ENCODE measurements at places on chromosomes 2 and 18. TPM values are rescaled to one million over a fixed set of nuclear protein-coding genes. Genes with fewer than 3 reads are reported as not detected.

DNA sequence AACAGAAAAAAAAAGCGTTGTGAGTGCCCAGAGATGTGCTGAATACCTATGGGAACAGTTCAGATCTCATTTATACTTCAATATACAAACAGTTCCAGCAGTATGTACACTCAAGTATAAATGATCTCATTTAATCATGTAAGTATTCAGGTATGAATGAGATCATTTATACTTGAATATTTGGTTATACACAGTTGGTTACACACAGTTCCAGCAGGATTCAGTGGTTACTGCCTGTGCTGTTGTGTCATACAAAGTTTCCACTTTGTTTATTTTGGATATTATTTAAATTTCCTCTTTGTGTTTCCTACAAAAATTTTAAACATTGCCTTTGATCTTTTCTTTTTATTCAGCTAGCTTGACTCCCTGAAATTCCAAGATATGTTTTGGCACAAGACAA is 293.5 kb upstream of the SLC39A10 start:
- no peak for DNase-seq

- DNase-seq = no peak
Observed at GRCh38 chr2:12201369-12201768, 454.9 kb downstream of the LPIN1 start.

DNA sequence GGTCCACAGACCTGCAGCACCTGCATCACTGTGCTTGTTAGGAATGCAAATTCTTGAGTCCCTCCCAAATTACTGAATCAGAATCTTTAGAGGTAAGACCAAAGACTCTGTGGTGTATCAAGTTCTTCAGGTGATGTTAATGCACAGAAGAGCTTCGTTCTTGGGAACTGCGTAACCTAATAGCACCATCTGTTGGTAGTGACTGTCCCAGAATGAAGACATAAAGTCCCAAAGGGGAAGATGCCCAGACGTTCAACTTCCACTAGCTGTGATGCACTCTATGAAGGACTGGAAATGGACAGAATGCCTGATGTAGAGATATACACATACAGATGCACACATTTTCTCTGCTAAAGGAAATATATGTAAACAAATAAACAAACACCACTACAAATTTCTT is 576.0 kb downstream of the LRP1B start:
- DNase-seq = peak; percentile 29

GRCh38 chr2:95391641-95392310 is 10.7 kb upstream of the FAHD2A start:
- no peak for DNase-seq

DNA sequence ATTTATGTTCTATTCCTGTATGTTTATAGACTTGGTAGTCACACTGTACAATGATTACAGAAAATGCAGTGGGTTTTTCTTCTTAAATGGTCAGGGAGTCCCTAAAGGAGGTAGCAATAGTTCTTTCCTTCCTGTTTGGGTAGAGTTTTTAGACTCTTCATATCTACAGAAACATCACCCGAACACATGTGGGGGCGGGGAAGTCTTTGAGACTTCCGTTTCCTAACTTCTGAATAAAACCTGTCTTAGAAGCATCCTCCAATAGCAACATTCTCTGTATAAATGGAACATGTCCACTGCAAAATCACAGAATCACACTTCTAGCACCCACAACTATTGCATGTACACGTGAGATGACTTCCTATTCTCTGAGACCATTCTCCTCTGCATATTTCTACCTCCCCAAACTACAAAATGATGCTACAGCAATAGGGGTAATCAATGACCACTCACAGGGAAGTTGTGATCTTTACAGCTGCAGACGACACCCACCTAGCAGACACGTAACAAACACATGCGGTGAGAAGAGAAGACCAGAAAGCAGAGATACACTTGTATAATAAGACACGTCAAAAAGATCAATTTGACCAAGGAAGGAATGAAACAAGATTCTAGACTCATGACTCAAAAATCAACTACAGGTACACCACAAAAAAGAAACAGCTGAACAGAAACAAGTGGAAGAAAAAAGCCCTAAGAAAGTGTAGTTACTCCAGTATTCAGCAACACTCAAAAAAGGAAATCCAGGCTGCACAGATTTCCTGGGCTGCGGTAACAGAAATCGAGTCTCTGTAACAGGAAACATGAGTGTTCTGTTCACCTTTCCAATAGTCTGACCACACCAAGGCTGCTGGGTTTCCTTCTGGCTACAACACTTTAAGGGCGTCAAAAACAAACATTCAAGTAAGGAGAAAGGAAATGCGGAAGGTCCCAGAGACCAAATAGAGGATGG is 120.4 kb downstream of the ZNF516 start:
- DNase-seq = no peak

DNA sequence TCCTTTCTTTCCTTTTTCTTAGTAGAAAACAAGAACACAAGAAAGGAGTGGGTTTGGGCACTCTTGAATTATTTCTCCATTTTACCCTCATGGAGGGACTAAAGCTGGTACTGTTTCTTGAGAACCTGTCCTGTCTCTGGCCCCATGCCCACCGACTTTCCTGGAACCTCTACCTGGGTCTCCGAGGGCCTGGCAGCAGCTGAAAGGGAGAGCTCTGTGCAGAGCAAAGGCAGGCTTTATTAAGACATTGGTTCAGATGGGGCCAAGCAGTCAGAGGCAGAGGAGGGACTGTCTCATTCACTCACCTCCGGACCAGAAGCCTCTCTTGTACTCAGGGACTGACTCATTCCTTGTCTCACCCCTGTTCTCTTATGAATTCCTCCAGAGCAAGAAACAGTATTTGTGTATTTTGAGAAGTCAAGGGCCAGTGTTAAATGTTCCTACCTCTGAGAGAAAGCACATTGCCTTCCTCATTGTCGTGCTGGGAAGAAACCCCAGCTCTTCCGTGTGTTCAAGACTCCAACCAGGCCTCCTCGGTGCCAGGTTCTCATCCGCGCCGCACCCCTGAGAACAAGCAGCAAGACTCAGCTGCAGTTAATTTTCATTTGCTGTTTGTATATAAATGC is 201.9 kb upstream of the NT5C1B start:
- DNase-seq = no peak

DNA sequence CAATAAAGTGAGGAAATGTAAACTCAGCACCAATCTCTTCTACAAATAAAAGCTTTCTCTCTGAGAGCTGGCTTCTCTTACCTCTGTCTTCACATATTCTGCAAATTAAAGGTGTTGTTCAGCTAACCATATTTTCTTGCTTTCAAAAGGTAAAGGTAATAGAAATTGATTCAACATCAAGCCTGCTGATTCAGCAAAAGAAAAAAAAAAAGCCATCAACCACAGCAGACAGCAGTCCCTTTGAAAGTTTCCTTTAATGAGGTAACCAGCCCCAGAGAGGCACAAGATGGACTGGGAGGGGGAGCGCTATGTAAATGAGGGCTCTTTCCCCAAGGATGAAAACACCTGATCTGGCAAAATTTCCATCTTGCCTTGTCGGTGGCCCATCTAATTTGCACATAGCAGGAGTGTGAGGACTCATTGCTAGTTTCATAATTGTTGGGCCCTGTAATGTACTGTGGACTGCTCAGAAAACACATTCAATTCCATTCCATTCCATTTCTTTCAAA is 154.9 kb upstream of the SOX11 start:
- DNase-seq = no peak

DNA sequence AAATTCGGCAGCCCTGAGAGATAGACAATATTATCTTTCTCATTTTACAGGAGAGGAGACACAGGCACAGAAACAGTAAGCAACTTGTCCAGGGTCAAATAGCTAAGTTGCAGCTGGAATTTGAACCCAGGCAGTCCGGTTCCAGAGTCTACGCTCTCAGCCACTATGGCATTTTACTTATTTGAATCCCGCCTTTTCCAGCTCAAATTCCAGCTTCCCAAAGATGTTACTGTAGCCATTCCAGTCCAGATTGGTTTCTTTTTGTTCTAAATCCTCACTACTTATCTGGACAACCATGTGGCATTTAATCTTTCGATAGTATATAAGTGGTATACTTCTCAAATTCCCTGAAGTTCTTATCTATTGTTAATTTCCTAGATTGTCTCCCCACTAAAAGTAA is 125.7 kb downstream of the NBAS start:
- DNase-seq = no peak

DNA sequence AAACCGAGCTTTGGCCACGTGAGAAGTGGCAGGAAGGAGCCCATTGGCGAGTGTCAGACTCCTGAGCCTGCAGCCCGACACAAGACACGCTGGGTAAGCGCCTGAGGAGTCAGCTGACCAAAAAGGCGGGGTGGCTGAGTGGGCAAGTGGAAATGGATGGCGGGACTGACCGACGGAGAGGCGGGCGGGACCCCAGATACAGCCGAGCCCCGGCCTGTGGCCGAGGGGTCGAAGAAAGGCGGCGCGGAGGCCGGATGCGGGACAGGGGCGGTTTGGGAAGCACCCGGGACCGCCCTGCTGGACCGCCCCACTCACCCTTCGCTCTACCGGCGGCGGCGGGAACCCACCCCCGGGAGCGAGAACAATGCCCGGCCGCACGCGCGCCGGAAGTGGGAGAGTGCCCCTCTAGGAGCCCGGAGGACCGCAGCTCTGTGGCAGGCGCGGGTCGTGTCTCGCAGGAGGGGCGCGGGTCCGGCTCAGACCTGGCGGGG is 22.8 kb downstream of the ZSCAN30 start:
- no peak for DNase-seq

DNA sequence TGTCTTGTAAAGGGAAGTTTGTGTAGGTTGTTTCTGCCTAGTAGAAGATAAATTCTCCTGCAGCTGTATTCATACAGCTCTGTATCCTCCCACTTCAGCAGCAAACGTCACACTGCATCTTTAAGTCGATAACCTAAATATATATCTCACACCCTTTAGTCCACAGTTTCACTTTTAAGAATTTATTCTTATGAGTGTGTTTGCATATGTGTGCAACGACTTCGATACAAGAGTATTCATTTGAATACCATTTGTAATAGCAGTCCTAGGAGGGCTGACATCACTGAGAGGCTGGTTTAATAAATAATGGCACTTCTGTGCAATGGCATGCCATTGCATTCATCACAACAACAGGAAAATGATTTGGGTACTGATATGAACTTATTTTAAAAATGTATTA is 63.8 kb upstream of the MSH6 start:
- DNase-seq = no peak

DNA sequence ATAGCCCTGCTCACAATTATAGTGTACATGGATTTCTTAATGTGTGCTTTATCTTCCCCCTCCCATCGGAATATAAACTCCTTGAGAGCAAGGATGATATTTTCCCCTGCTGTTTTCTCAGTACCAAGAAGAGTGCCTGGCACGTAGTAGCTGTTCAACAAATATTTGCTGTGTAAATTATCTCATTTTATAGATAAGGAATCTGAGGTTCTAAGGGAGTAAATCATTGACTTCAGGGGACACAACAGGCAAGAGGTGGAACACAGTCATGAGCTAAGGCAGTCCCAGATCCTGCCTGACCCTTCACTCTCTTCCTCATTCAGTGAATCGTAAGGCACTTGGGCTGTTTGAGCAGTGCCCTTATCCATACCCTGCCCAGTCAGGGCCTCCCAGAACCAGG is 187.3 kb upstream of the TNP1 start:
- DNase-seq = no peak

Gene TUBA3E
- not detected for total RNA-seq

Gene SEPTIN10
- total RNA-seq = 76.8 TPM

Gene PFN4
- total RNA-seq = not detected

Gene DLX2
- total RNA-seq = 1.4 TPM

Gene CXCR1
- total RNA-seq = not detected

Data from Caki2 (cell line).